ENCODE measurements at places on chromosomes 2 and 18.

DNA sequence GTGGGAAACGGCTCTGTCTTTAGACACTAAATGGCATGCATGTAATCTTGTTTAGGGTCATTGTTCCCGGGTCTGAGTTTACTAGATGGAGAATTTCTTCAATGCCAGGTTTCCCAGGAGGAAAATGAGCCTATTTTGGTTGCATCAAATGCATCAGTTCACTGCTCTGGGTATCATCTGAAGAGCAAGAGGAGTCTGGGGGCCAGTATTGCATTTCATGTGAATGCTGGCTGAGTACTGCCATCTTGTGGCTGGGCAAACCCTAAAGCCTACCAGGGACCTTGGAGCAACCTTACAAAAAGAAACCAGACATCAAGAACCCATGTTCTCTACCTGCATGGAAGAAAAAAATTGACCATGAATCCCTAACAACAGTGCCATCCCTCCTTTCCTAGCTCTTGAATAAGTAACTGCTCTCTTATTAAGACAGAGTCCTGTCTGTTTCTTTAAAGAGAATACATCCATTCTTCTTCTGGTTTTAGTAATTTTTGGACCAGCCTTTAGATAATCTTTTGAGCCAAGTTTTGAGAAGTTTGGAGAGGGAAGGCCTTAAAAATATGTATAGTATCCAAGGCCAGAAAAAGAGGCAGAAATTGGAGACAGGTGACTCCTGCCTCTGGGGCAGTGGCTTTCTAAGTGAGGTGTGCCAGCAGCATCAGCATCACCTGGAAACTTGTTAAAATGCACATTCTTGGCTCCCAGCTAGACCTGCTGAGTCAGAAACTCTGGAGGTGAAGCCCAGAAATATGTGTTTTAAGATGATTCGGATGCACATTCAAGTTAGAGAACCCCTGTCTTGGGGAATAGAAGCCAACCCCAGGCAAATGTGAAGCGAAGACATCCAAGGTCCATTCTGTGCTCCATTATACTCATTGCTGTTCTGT is 261.0 kb upstream of the CXCR4 start:
- peak; percentile 84 for DNase-seq

GRCh38 chr2:238985041-238985729 is 137.3 kb downstream of the TWIST2 start:
- no peak for DNase-seq

GRCh38 chr2:127844973-127845372 is 13.0 kb downstream of the POLR2D start:
- no peak for DNase-seq

- DNase-seq = no peak
Observed at GRCh38 chr2:101030866-101031554, 28.9 kb downstream of the RPL31 start.

GRCh38 chr2:63522950-63523349 is 65.3 kb downstream of the WDPCP start:
- DNase-seq = no peak

DNA sequence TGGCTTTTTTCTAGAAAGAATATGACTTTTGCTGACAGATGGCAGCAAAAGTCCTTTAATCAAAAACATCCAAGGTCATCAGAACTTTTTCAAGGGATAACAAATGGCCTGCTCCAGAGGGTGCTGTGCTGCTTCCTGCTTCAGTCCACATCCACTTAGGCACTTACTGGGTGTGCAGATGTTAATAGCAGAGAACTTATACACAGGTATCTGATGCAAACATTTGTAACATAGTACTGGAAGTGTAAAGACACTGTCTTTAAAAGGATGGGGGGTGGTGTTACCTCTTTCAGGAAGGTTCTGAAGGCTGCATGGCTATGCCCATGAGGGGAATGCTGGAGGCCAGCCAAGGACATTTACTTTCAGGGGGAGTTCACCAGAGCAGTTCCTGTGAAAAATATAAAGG is 5.5 kb downstream of the HOXD8 start:
- no peak for DNase-seq

- no peak for DNase-seq
Observed at GRCh38 chr2:236505648-236506047, 64.0 kb upstream of the ACKR3 start.

GRCh38 chr18:26863921-26864497 is 1.5 kb downstream of the AQP4 start:
- no peak for DNase-seq

DNA sequence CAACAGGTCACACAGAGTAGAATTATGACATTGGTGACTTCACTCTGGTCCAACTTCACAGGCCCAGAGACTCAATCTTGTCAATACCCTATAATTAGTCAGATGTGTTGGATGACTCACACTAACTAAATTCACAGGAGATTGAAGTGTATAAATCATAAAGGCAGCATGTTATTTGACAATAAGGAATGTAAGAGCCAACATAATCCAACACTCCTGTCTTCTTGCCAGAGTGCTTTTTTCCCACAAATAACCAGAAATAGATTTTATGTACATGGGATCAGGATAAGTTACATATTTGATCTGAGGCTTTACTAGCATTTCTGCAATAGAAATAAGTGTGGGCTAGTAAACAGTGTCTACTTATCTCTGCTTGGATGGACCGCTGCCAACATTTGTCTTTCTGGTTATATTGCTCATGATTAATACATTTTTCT is 42.2 kb upstream of the ZSWIM2 start:
- DNase-seq = no peak

- DNase-seq = no peak
Observed at GRCh38 chr18:74068296-74068695, 79.3 kb downstream of the FBXO15 start.

DNA sequence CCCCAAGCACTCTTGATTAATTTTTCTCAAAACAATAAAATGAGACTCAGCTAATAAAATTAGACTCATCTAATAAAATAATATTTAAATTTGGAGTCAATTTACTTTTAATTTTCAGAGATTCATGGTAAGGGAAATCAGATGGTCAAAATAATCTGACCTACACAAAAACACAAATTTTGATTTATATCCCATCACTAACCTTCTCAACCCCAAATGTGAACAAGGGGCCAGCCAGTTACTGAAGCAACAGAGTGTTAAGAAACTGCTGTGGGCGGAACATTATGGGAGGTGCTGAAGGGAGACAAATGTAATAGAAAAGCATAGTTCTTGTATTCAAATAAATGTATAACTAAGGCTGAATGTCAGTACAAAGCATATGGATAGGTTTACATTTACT is 28.5 kb upstream of the PPP3R1 start:
- no peak for DNase-seq

DNA sequence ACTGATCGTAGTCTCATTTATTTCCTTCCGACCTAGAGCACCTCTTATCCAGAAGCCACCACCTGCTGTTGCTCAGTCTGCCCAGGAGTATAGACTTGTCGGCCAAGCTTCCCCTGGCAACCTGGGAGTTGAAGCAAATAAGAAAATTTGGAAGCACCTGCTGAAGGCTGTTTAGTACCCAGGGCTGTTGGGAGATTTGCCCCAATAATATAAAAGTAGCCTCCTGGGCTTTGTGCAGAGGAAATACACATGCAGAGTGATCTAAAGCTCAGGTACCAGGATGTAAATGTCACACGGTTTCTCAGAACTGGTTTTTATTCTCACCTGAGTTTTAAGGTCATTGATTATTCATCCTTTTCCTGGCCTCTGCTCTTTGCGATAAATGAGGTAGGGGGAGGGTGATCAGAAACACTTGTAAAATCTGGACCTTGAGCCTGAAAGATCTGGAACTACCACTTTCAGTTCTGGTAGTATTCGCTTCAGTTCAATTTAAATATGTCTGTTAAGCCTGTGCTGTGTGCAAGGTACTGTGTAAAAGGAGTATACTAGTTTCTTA is 789 bp upstream of the COX7A2L start:
- no peak for DNase-seq

DNA sequence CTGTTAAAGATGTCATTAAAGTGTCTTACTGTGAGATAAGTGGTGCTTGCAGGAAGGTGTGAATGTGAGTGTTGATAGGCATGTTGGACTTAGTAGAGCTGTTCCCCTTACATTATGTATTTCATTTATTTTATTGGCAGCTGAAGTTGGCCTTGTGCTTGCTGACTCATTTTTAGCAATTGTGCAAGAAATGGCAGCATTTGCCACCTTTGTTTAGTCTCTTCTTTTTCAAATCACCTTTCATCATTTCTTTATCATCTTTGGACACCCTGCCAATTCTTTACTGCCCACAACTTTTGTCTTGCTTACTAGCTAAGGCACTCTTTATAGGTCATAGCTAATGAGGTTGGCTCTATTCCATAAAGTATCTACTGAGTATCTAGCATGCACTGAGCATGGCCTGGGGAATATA is 130.3 kb upstream of the LYPD6 start:
- DNase-seq = no peak

DNA sequence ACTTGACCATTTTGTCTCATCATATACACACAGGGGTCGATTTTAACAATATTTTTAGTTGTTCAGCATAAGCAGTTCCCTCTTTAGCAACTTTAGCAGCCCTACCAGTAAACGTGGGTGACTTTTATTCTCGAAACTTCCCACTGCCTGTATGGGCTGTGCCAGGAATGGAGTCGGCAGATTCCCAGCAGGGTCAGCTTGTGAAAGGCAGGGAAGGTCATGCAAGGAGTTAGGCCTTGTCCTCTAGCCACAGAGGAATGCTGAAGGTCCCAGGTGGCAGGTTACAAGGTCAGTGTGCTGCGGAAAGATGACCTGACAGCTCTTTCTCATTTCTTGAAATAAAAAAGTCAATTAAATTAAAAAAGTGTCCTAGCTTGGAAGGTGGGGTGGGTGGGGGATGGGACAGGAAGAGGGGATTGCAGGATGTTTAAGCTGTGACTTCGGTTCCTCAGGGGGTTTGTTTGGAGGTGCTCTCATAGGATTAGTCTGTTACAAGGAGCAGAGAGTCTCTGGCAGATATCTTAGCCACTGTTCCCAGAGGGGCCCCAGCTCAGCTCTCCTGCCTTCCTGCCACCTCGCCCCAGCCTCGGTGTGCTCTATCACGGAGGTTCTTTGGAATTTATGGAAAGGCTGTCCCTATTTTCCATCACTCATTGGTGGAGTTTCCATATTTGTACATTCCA is 21.4 kb downstream of the DRC1 start:
- no peak for DNase-seq

DNA sequence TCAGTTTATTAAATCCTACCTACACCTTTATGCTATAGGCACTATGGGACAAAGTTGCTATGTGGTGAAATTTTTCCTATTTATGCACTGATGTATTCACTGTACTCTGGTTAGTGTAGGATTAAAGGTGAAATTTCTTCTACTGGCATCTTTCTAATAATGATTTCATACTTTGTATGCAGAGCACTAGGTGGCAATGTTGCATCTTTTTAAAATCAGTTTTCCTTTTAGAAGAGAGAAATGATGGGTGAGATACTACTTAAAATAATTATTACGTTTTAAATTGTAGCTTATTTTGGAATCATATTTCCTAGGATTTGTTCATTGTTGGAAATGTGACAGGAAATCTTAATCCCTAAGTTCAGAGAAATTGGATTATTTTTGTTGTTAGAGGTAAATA is 150.9 kb downstream of the CD8B2 start:
- no peak for DNase-seq

- DNase-seq = peak; percentile 76
Observed at GRCh38 chr2:203891474-203891873, 23.9 kb downstream of the CTLA4 start.
